LoVo (cell line): ENCODE measurements at places on chromosomes 7 and 10.

DNA sequence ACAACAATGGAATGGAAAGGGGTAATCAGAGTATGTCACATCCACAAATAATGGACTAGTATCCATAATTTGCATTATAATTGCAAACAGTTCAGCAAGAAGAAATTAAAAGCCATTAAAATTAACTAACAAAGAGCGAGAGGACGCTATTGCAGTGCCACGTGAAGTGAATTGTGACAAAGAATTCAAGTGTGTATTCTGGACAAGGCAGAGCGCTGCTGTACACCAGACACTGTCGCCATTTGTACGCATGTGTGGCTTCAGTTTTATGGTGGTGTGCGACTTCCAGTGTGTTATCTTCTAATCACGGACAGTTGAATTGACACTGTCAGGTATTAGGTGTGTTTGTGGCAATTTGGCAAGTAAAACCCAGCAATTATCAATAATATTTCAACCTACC is 11.3 kb downstream of the CYP3A5 start:
- DNase-seq, result no peak

DNA sequence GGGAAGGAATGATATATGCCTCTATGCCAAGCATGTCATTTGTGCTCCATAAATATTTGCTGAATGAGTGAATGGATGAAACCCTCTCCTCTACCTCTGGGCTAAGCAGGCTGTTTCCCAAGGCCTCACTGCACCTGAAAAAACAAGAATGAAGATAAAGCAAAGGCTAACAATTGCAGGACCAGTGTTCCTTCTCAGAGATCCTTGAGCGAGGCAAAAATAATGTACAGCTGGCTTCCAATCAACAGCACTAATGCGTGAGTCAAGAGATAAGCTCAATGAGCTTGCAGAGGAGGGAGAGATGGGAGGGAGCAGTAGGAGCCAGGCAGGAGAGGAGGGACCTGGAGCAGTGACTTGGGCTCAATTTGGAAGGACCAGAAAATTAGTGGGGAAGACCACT is 144.5 kb upstream of the NFE2L3 start:
- DNase-seq, result no peak

DNA sequence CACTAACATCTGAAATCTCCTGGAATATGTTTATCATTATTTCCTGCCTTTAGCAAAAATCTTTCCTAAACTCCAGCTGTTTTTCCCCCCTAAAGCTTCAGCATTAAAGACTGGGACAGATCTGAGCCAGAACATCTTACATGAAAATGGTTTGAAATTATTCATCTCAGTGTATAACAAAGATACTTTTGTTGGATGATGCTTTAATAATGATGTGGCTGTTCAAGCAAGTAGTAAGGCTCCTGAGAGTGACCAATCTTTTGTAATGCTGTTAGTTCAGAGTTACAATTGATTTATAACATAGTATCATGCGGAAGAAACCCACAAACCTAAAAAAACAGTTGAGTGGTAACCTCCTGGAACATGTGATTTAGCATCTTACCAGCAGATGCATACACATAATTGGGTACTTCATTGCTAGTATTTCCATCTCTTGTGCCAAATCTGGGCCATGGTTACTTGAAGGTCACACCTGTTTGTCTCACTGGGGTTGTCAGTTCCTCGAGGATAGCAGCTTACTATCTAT is 1.5 kb downstream of the BZW2 start:
- no peak for DNase-seq

GRCh38 chr7:33050535-33051318 is 11.8 kb downstream of the NT5C3A start:
- DNase-seq, result peak; percentile 72

DNA sequence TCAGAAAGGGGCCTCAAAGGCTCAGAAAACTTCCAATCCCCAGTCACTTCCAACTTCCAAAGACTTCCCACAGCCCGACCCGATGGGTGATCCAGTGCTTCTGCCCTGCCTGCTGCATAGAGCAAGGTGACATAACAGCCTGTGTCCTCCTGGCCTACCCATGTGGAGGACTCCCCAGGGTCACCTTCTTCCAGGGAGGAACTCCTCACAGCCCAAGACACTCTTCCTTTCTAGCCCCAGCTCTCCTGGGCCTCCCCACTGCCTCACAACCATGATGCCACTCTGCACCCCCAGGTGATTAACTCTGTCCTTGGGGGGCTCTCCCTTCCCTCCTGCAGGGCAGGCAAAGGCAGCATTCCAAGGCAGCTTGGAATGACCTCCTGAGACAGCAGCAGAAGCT is 158.4 kb upstream of the PDE1C start:
- DNase-seq, result no peak

GRCh38 chr10:132266594-132267161 is 41.1 kb downstream of the STK32C start:
- no peak for DNase-seq

GRCh38 chr10:103737735-103738367 is 117.5 kb downstream of the SH3PXD2A start:
- DNase-seq, result no peak

DNA sequence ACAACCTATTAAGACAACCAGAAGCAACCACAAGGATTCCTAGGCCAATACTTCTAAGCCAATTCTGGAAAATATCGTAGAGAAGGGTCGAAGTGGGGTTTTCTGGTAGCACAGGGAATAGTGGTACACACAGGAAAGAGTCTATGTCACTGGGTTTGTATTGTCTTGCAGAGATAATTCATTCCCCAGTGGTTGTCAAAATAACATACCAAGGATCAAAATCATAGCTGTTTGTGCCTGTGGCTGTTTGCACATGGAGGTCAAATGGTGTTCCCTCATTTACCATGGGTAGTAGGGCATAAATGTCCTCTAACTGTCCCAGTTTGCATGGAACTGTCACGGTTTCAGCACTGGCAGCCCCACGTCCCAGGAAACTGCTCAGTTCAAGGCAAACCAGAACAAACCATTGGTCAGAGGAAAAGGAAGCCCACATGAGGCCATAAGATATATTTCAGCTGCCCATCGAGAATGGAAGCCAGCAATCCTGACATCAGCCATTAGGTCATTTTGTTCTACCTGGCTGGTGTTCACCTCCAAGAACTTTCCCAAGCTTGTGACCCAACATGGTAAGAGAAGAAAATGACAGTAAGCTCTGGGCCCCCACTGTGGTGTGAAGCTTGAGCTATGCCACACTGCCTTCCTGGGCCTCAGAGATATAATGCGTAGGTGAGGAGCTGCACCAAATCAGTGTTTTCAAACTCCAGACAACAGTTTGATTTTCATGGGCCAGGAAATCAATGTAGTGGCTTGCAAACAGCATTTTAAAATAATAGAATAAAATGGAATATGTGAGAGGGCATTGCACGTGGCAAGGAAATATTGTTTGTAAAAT is 53.9 kb upstream of the NFE2L3 start:
- DNase-seq, result no peak

DNA sequence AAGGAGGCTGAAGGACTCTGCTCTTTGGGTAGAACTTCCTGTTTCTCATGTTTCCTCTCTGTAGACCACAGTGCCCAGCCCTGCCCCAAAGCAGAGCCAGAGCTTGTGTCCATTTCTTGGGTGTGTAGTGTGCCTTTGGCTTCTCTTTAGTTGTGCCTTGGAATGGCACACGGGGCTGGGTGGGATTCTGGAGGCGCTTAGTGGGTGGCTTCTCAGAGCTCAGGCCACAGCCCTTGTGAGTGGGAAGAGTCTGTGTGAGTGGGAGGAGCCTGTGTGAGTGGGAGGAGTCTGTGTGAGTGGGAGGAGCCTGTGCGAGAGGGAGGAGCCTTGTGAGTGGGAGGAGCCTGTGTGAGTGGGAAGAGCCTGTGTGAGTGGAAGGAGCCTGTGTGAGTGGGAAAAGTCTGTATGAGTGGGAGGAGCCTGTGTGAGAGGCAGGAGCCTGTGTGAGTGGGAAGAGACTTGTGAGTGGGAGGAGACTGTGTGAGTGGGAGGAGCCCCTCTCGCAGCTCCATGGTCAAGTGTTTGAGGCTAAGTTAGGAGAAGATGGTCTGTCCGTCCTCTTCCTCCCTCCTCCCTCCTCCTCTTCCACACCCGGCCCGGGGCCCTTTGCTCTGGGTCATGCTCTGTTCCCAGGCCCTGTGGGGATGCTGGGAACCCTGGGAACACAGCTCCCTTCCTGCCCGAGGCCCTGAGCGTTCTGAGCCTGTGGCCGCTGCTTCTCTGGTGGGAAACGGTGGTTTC is 153.0 kb downstream of the GRK5 start:
- no peak for DNase-seq

DNA sequence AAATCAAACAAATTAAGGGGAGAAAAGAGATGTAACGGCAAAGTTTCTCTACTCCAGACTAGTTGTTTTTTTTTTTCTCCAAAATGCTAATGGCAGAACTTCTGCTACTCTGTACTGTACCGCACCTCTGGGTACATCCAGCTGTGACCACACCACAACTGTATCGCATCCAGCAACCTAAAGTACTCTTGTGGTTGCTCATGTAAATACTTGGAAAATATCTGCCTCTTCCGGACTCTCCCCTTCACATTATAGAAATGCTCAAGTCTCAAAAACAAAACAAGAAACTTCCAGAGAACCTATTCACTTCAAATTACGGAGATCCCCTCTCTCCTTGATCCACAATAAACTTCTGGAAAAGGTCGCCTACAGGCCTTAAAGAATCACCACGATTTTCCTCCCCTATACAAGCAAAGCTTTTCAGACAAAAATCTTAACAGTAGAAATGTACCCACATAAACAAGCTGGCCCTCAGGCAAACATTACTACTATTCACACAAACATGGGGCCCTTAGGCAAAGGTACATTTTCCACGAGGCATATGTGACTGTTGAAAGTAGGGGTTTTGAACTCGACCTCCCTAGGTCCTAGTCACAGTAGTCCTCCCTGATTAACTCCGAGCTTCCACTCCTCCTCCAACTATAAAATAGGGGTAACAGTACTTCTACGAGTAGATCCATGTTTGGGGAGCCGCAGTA is 222.9 kb upstream of the MKLN1 start:
- no peak for DNase-seq

- DNase-seq, result no peak
These were observed 4.7 kb downstream of the ECD start for GRCh38 chr10:73163096-73163495.

GRCh38 chr7:17500736-17501135 is 202.3 kb downstream of the AHR start:
- DNase-seq, result no peak

GRCh38 chr10:25758041-25758457 is 176.0 kb upstream of the MYO3A start:
- peak; percentile 36 for DNase-seq

GRCh38 chr7:151808400-151809145 is 68.3 kb downstream of the PRKAG2 start:
- DNase-seq, result peak; percentile 64

DNA sequence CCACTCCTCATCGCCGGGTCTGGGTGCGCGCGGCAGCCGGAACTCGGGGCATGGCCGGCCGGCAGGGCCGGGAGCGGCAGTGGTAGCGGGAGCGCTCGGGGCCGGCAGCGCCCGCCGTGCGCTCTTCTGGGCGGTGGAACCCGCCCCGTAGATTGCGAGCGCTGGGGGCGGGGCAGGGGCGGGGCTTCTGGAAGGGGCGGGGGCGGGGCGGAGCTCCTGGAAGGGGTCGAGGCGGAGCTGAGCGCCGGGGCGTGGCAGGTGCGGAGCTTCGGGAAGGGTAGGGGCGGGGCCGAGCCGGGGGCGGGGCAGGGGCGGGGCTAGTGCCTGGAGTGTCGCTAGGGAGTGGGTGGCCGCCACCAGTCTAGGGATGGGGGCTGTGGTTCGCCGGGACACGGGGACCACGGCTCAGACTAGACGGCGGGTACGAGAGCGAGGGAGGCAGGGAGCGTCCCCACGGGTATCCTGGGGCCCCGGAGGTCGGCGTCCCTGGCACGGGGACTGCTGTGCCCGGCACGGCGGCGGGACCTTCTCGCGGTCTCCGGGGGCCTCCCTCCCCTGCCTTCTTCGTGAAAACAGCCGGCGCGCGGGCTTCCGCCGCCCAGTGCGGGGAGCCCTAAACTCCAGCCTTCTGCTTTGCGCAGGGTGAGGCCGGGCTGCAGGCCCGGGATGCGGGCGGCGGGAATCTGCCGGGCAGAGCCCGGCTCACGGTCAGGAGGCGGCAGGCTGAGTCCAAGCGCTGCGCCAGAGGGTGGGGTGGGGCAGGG is at the start of gene STK32C:
TSS of gene STK32C (minus strand) at position 128 of the 764 bp plus-strand sequence. CDS start at position 11, 117 bp downstream.
- peak; percentile 90 for DNase-seq

- DNase-seq, result no peak
These were observed 46.9 kb downstream of the CDK14 start for GRCh38 chr7:90642978-90643377.

DNA sequence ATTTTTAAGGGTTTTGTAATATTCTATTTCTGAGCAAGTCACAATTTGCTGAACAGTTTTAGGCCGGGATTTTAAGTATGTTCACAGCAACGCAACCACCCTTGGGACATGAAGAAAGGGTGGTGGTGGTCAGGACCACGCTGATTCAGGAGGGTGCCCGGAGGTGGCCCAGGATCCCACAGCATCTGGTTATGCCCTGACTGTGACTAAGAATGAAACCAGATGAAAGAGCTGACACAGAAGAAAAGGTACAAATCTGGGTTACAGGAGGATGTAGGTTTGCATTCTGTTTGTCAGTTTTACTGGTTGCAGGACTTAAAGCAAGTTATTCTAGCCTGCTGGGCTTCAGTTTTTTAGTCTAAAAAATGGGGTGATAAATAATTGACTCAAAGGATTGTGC is 279.7 kb downstream of the CCSER2 start:
- DNase-seq, result no peak

DNA sequence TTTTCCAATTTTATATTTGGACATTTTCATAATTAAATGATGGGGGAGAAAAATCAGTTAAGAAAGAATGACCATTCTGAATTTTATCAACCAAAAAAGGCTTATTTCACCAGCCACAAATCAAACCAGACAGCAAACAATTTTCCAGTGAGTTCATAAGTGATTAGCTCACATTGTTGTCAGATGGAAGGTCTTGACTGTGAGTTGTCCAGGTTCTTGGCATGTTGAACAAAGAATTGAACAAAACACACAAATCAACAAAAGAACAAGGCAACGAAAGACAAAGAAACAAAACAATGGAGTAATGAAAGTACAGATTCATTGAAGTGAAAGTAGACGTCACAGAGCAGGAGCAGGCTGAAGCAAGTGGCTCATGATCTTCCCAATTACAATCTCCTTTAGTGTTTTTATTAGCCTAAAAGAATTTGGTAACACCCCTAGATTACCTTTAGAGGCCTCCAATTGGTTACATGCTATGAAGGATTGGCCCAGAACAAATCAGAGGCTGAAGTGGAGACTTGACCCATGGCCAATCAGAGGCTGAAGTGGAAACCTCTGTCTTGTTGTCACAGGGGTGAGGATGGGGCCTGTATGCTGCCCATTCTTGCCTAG is 248.7 kb downstream of the NEBL start:
- DNase-seq, result no peak

DNA sequence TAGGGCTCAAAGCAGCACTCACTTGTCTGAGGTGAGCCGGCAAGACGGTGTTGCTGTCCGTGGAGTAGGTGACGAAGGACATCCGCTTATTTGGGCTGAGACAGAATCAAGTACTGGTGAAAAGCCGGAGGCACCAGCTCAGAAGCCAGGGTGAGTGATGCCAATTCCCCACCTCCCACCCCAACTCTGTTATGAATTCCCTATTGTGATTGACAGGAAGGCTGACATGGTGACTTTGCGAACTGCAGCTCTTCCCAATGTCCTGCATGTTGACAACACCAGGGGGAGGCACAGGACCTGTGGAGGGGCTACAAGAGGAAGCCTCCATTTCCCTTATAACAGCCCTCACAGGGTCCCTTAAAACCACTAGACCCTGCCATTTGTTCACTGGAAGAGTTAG is 52.3 kb upstream of the MSMB start:
- DNase-seq, result no peak
